ENCODE measurements at places on chromosomes 12 and 14. TPM values are rescaled to one million over a fixed set of nuclear protein-coding genes. Genes with fewer than 3 reads are reported as not detected.

GRCh38 chr12:114623737-114624136 lies 60.2 kb downstream of the TBX3 start:
- DNase-seq: no peak

DNA sequence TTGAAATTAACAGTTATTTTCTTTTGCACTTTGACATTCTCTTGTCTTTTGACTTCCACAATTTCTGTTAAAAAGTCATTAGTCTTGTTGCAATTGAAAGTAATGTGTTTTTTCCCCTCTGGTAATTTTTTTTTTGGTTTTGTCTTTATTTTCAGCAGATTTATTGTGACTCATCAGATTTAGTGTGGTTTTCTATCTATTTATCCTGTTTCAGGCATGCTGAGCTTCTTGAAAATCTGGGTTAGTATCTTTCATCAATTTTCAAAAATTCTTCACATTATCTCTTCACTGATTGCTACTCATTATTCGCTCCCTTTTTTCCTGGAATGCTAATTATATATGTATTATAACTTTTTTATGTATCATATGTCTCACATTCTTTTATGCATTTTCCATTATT lies 15.3 kb upstream of the NTF3 start:
- DNase-seq: no peak

- DNase-seq: no peak
These were observed 967.7 kb downstream of the NRXN3 start for GRCh38 chr14:79137836-79138235.

DNA sequence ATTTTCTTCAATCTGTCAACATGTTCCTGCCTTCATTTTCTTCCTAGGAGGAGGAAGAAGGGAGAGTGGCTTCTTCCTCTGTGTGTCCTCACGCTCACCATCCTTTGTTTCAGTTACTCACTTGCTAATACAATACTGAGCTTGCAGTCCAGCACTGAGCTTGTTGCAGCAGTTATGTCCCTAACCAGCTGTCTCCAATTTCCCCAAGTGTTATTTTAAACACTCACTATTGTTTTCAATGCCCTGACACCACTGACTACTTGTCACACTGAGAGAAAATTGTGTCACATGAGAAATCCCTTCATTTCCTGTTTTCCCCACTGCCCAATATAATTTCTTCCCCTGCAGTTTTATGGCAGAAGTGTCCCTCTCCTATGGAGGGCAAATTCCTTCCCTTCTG lies 53.4 kb downstream of the HSD17B6 start:
- no peak for DNase-seq

GRCh38 chr12:51323966-51324895 lies at the start of gene BIN2:
Gene BIN2, minus strand, starts transcription at chr12:51324174. Its CDS starts 72 bp downstream, at chr12:51324102.
- peak; percentile 91 for DNase-seq

The PEBP1 gene
- 156 TPM for total RNA-seq

GRCh38 chr12:91772411-91772810 lies 373.2 kb downstream of the BTG1 start:
- no peak for DNase-seq

DNA sequence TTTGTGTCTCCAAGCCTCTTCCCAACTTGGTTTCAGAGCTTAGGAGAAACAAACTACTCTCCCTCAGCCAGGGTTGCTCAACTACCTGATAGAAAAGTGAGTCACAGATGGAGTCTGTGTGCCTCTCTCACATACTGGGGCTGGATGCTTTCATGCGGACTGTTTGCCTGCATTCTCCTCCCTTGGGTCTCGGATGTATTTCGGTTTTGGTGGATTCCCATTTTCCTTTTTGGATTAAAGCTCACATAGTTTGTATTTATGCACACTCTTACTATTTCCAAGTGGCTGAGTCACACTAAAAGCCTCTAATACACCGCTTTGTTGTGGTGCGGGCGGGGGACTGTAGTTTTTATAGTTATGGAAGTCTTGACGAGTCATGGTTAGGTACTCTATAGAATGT lies 505.4 kb downstream of the LRFN5 start:
- DNase-seq: no peak

The KCNC2 gene
- not detected for total RNA-seq

DNA sequence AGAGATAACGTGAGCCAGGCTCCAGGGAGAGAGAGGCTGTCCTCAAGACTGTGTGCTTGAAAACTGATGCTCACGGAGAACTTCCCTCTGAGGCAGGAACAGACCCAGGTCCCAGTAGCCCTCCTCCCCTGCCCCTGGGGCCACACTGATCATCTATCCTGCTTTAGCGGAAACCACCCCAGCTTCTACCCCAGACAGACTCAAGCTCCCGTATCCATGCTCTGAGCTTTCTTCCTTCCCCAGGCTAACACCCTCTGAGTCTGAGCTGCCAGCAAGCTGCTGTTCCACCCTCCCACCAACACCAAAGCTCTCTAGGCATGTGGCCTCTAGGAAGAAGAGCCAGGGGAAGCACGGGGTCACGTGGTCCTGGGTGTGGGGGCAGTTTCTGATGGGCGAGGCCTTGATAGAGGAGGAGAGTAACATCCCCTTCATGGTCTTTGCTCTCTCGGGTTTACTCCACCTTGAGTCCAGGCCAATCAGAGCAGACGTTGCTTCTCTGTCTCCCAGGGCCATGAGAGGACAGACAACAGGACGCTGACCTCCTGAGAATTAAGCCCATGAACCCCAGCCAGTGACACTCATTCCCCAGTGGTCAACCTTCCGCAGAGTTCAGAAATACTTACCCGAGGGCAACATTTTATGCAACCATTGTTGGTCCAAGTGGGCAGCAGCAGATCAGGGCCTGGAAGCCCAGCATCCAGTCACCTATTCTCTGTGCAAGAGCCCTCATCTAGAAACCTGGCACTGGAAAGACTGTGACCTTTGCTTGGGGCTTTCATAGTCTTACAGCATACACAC lies 1.4 kb downstream of the PCK2 start:
- peak; percentile 90 for DNase-seq

- peak; percentile 90 for DNase-seq
These were observed 824 bp upstream of the TARBP2 start for GRCh38 chr12:53500142-53500775.

- DNase-seq: no peak
These were observed 72.8 kb downstream of the SPATS2 start for GRCh38 chr12:49440035-49440434.

DNA sequence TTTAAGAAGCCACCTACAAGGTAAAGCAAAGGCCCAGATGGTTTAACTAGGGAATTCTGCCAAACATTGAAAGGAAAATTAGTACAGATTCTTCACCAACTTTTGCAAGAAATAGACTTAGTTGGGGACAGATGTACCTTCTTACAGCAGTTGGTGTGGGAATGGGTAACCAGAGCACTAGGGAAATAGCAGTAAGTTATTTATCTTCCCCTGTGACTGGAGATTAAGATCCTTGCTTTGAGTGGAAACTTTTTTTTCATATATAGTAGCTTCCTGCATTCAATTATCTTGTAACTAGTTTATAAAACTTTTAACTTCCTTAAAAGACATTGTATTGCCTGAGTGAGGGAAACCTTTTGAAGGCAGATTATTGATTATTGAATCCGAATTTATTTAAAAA lies 44.2 kb downstream of the ARID2 start:
- no peak for DNase-seq

The ZNF740 gene
- total RNA-seq: 23.7 TPM

GRCh38 chr14:62071039-62071438 lies 308.8 kb downstream of the SNAPC1 start:
- no peak for DNase-seq

DNA sequence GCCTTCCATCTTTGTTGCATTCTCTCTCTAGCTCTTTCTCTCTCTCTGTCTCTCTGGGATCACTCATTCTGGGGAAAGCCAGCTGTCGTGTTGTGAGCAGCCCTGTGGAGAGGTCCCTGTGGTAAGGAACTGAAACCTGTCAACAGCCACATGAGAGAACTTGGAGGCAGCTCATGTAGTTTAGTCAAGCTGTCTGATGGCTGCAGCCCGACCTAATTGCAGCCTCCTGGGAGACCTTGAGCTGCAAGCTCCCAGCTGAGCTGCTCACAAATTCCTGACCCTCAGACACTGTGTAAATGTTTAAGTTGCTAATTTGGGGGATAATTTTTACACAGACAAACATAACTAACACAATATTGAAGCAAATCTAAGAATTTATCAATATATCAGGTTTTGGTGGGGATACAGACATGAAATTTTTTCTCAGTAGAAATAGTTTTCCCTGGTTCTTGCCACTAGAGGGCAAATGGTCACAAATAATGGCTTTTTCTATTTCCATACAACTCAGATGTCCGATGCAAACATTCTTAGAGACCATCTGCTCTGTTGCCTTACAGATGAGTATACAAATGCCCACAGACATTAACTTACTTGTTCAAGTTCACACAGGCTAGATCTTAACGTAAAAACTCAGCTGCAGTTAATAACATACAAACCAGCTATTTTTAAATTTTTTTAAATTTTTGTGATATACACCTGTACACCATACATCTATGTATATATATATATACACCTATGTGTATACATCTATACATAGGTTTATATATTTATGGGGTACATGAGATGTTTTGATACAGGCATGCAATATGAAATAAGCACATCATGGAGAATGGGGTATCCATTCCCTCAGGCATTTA lies 15.5 kb upstream of the KRR1 start:
- DNase-seq: no peak

GRCh38 chr12:70691018-70691672 lies 53.9 kb upstream of the PTPRB start:
- no peak for DNase-seq

The ZC2HC1C gene
- 0.46 TPM for total RNA-seq

The CLEC2A gene
- not detected for total RNA-seq

The FAM222A gene
- total RNA-seq: 0.79 TPM

DNA sequence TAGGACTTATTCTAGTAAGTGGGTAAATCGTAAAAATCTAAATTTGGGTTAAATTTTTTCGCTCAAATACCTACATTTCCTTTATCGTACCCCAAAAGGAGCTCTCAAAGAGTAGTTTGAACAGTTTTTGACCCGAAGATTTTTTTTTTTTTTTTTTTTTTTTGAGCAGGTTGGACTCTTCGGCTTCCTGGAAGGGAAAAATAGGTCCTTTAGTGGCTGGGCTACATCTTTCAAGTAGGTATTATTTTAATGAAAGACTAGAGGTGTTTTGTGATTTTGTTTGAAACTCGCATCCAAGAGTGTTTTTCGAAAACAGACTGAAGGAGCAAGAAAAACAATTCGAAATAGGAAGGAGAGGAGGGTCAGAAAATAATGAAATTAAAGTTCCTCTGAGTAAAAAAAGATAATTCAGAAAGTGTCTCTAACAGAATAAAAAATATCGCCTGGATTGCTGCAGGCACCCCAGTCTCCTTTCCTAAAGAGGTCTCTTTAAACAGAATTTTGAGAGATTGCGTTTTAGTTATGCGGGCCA lies 6.0 kb downstream of the CDKN1B start:
- no peak for DNase-seq

DNA sequence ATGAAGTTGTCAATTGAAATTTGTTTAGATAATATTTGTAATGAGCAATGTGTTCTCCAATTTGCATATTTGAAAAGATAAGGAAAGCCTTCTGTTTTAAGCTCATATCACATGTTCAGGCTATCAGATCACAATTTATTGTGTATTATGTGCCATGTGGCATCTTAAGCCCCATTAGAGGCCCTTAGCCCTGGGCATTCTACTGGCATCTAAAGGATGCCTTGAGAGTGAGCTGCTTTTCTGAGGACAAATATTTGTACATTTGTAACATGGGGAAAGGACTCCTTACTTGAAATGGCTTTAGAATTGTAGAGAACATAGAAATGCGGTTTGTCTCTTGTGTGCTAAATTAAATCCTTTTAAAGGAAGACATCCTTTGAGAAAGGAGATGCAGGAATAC lies 62.2 kb downstream of the RMST start:
- no peak for DNase-seq

GRCh38 chr12:70796989-70797388 lies 123.5 kb downstream of the PTPRR start:
- no peak for DNase-seq

DNA sequence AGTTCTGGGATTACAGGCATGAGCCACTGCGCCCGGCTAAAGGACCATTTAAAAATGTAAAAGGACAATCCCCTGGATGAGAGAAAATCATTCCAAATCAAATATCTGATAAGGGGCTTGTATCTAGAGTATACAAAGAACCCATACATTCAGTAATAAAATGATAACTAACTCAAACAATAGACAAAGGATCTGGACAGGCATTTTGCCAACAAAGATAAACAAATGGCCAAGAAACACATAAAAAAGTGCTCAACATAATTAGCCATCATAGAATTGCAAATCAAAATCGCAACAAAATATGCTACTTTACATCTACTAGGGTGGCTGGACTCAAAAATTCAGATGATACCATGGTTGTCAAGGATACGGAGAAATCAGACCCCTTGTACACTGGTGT lies 8.5 kb upstream of the BICD1 start:
- DNase-seq: no peak

The BDKRB1 gene
- 0.24 TPM for total RNA-seq

DNA sequence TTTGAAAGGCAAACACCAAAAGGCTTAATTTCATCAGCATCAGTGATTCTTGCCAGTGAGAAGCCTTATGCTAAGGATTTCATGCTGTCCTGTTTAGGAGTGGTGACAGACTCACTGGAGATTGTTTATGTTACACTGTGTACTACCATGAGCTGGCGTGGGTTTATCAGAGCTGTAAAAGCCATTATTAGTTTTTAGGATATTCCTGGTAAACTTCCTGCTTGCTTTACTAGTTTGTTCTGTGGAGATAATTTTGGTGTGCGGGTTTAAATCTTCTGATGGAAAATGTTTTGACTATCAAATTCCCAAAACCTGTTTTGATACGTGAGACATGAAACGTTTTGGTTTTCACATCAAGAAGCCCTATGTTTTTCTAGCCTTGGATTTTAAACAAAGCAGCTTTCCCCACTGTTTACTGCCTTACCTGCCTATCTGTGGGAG lies 15.2 kb downstream of the PPFIBP1 start:
- DNase-seq: no peak

The AMN gene
- not detected for total RNA-seq

The FGF23 gene
- total RNA-seq: not detected

- no peak for DNase-seq
These were observed 137.3 kb upstream of the SCAF11 start for GRCh38 chr12:46127656-46128055.

- no peak for DNase-seq
These were observed 17.3 kb downstream of the EML1 start for GRCh38 chr14:99810559-99810874.

GRCh38 chr14:93100100-93100499 lies 15.6 kb downstream of the ITPK1 start:
- no peak for DNase-seq

DNA sequence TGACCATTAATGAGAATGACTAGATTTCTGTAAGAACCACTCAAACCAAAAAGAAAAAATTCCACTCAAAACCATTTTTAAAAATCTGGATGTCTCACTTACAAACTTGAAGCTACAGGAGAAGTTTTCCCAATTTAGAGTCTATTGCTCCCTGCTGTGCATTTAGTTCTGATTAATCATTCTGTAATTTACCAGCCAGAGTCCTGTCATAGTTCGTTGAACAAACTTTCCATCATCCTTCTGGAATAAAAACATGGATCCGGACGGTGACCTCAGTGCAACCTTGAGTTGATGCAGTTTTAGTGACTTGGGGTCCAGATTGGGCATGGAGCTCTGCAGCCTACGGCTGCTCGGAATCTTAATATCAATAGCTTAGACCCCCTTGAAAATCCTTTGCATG lies 73.4 kb downstream of the PRMT8 start:
- DNase-seq: no peak
